MCF 10A (cell line): ENCODE measurements at places on chromosomes 16 and 17.

DNA sequence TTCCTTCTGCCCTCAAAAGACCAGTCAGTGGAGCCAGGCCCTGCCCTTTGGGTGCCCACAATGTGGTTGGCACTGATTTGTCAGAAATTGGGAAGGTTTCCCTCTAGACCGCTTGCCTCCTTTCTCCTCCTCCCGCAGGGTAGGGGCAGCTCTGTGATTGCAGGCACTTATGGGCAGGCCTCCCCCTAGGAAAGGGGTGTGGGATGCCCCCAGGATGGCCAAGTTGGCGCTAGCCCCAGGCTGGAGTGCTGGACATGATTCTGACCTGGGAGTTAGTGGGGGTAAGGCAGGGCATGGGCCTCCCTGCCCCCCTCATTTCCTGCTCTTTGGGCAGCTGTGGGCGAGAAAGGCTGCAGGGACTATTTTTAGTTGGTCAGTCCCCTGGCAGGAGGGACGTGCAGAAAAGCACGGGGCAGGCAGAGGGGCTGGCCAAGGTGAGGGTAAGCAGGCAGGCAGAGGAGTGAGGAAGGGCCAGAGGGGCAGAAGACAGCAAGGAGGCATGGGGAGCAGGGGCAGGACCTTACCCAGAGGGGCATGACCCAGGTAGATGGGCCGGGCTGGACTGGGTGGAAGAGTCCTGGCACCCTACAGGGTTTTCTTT, 3.3 kb downstream of the RARA start:
- H3K4me3 ChIP-seq = no peak overlapping the region
- H3K27ac ChIP-seq = peak overlapping the region; percentile 70
- H3K4me1 ChIP-seq = peaks cover 58% of the 10 kb centered on the region

GRCh38 chr16:10200637-10201586, 18.7 kb upstream of the GRIN2A start:
- DNase-seq = no peak
- no peaks in the 10 kb centered on the region for H3K27me3 ChIP-seq
- H3K27ac ChIP-seq = no peak overlapping the region

DNA sequence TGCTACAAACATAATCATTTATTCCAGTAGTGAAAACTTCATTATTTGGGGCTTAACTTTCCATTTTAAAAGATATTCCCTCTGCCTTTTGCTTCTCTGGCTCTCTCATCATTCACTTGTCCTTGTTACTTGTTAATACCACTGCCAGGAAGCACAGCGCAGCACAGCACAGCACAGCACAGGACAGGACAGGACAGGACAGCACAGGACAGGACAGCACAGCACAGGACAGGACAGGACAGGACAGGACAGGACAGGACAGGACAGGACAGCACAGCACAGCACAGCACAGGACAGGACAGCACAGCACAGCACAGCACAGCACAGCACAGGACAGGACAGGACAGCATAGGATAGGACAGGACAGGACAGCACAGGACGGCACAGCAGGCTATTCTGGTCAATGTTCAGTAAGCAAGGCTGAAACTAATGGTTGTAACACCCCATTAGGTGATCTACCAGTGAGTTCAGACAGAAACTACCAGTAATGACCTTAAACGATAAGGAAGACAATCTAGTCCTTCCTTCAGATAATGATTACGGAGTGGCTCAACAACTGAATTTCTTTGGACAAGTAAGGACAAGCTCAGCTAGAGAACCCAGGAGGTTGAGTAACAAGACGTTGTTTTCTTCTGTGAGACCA, 31.9 kb downstream of the COG1 start:
- H3K27ac ChIP-seq = peak overlapping the region; percentile 83
- H3K4me1 ChIP-seq = peaks cover 40% of the 10 kb centered on the region
- H3K4me3 ChIP-seq = peak overlapping the region; percentile 52
- peak; percentile 64 for DNase-seq
- peaks cover 19% of the 10 kb centered on the region for H3K36me3 ChIP-seq

DNA sequence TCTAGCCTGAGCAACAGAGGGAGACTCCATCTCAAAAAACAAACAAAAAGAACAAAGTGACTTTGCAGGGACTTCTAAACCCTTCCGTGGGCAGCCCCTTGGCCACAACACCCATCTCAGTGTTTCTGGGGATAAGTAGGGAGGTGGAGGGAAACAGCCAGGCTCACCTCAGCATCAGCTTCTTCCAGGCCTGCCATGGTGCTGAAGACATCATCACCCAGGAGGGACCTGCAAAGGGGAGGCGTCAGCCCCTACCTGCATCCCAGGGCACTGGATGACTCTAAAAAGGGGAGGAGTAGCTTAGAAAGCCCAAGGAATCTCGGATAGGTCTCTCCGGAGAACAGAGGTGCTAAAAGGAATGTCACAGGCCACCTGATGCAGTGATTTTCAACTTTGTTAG, 9.8 kb downstream of the FBF1 start:
- H3K27me3 ChIP-seq = no peaks in the 10 kb centered on the region
- no peak overlapping the region for H3K4me3 ChIP-seq
- H3K36me3 ChIP-seq = no peaks in the 10 kb centered on the region
- no peaks in the 10 kb centered on the region for H3K4me1 ChIP-seq
- no peak overlapping the region for H3K27ac ChIP-seq

DNA sequence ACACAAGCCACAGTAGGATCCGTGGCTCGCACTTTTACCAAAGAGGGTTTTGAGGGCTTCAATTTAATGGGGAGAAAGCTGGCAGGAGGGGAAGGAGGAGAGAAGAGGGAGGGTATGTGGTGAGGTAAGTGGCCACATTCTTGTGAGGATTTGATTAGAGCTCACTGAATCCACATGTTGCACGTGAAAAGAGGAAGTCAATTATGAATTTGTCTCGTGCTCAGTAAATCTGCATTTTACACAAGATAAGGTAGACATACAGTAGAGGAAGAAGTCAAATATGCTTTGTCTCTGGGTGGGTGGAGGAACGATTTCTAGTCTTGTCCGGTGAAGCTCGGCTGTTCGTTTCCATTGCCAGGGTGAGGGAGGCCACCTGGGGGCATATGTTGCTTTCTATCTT, 862 bp downstream of the ZNF232 start:
- H3K4me3 ChIP-seq = peak overlapping the region; percentile 93
- DNase-seq = no peak
- no peaks in the 10 kb centered on the region for H3K27me3 ChIP-seq
- peaks cover 7% of the 10 kb centered on the region for H3K4me1 ChIP-seq
